ENCODE measurements at places on chromosomes 12 and 14. TPM values are rescaled to one million over a fixed set of nuclear protein-coding genes. Genes with fewer than 3 reads are reported as not detected.

DNA sequence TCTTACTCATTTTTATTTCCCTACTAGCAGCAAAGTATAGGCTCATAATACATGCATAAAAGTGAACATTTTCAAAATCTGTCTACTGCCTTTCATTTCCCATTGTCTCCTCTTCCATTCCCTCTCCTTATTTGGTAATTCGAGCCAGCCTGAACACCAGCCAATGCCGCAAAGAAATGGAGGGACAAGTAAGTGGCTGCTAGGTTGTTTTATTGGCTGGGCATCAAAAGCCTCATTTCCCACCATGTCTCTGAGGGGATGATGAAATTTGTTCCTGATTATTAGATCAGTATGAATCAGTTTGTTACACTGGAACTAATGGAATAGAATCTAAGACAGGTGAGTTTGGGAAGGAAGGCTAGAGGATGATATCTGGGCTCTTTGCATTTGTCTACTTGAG is 143.5 kb downstream of the KCNA5 start:
- DNase-seq: no peak
- peaks cover 7% of the 10 kb centered on the region for H3K27me3 ChIP-seq
- no peaks in the 10 kb centered on the region for H3K36me3 ChIP-seq
- no peak overlapping the region for H3K4me3 ChIP-seq
- H3K27ac ChIP-seq: no peak overlapping the region
- H3K4me1 ChIP-seq: no peaks in the 10 kb centered on the region

- H3K36me3 ChIP-seq: no peaks in the 10 kb centered on the region
- peaks cover 4% of the 10 kb centered on the region for H3K27me3 ChIP-seq
- H3K27ac ChIP-seq: no peak overlapping the region
- DNase-seq: no peak
These were observed 61.9 kb upstream of the BEGAIN start for GRCh38 chr14:100649173-100649519.

DNA sequence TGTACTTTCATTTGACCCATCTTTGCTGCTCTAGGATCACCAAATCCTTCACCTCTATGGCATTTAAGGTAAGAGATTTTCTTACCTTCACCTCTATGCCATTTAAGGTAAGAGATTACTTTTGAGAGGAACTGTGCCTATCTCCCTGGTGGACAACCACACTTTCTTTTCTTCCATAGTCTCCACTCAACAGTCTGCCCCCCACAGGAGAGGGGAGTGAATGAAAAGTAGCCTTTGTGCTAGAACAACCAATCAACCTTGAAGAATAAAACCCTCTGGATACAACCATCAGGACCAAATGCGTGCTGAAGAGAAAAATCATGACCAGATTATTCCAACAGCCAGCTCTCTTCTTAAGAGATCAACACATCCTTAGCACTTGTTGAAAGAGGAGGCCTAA is 258.6 kb upstream of the TMPO start:
- no peaks in the 10 kb centered on the region for H3K4me1 ChIP-seq
- H3K27me3 ChIP-seq: peaks cover 2% of the 10 kb centered on the region
- no peak overlapping the region for H3K27ac ChIP-seq
- H3K36me3 ChIP-seq: no peaks in the 10 kb centered on the region
- no peak overlapping the region for H3K4me3 ChIP-seq
- DNase-seq: no peak

Gene KLRB1
- total RNA-seq: 1.6 TPM

GRCh38 chr12:88946372-88946997 is 366.2 kb upstream of the KITLG start:
- H3K36me3 ChIP-seq: no peaks in the 10 kb centered on the region
- H3K4me3 ChIP-seq: no peak overlapping the region
- DNase-seq: no peak
- H3K27ac ChIP-seq: no peak overlapping the region
- peaks cover 27% of the 10 kb centered on the region for H3K27me3 ChIP-seq

DNA sequence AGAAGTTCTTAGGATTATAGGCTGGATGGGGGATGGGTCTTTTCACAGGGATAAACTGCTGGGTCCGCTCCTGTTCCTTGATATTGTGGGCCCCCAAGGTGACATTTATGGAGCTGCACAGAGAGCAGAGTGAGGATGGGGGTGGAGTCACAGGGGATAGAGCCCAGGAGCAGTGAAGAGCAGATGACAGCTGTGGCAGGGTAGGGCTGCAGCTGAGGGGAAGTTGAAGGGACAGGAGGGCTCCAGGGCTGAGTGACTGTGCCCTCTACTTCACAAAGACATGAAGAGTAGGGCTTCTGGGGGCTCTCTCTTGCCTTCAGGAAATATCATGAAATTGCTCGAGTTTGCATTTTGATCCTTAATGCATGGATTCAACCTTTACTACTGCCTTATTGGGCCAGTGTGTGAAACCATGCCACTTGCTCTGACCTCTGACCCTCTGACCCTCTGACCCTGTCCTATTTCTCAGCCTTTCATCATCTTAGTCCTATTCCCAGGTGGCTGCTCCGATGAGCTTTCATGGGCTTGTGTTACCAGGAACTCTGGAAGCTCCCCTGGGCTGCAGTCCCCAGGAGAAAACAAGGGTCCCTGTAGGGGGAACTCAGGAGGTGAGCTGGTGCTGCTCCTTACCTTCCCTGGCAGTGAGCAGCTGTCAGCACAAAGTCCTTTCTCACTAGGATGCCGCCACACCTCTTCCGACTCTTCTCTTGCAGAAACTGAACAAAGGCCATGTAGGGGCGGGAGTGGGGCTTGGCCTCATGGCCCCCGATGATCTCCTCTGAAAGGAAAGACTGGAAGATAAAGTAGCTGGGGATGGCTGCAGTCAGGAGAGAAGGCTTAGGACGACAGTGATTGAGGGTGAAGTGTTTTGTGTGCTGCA is 1.6 kb downstream of the GZMH start:
- DNase-seq: no peak
- H3K27me3 ChIP-seq: peaks cover 17% of the 10 kb centered on the region
- H3K36me3 ChIP-seq: no peaks in the 10 kb centered on the region

DNA sequence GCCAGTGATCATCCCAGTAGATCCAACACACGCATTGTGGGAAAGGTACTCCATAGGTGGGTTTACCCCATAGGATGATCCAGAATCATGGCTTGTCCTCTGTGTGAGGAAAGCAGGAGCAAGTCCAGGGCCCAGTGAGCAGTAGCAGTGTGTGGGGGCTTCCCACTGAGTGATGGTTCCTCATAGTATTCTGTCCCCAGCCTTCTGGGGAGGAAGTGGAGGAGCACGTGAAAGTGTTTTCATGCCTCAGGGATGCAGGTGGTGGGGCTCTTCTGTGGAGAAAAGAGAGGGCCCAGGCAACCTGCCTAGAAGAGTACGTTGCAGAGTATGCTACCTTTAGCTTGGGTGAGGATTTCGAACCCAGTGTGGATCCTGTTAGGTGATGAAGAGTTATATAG is 56.5 kb downstream of the SUSD6 start:
- H3K4me1 ChIP-seq: peaks cover 96% of the 10 kb centered on the region
- H3K27me3 ChIP-seq: no peaks in the 10 kb centered on the region
- peaks cover 31% of the 10 kb centered on the region for H3K36me3 ChIP-seq
- peak overlapping the region; percentile 11 for H3K4me3 ChIP-seq

DNA sequence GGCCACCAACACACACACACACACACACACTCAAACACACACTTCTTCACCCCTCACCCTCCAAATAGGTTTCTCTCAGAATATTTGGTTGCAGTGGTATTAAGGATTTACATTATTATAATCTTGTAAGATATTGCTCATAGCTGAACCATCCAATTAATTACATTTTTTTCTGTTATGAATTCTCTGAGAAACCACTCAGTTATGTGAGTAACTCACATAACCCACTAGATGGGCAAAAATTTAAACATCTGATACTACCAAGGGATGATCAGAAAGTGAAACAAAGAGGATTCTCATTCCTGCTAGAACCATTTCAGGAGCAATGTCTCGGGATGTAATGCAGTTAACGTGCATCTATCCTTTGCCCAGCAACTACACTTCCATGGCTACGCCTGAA is 31.6 kb downstream of the TMTC1 start:
- H3K36me3 ChIP-seq: no peaks in the 10 kb centered on the region
- H3K4me1 ChIP-seq: no peaks in the 10 kb centered on the region
- H3K27me3 ChIP-seq: peaks cover 10% of the 10 kb centered on the region
